Adrenal gland (tissue), 19 donors: ENCODE measurements at places on chromosomes 11 and 22. TPM values are rescaled to one million over a fixed set of nuclear protein-coding genes. Genes with fewer than 3 reads are reported as not detected.

GRCh38 chr11:110367571-110367970 is 62.2 kb upstream of the FDX1 start:
- DNase-seq = no peak
- no peaks in the 10 kb centered on the region for H3K27me3 ChIP-seq
- H3K4me3 ChIP-seq = no peak overlapping the region
- H3K4me1 ChIP-seq = peaks cover 39% of the 10 kb centered on the region
- H3K36me3 ChIP-seq = no peaks in the 10 kb centered on the region

DNA sequence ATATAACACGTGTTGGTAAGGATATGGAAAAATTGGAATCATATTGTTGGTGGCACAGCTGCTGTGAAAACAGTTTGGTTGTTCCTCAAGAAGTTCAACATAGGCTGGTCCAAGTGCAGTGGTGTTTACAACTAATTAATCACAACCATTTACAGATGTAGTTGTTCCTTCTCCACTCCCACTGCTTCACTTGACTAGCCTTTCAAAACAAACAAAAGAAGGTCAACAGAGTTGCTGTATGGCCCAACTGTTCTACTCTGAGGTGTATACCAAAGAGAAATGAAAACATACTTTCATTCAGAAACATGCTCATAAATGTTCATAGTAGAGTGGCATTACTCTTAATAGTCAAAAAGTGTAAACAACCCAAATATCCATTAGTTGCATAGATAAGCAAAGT is 36.6 kb upstream of the ACAT1 start:
- no peak overlapping the region for H3K27ac ChIP-seq
- no peaks in the 10 kb centered on the region for H3K4me1 ChIP-seq
- no peak for DNase-seq
- peaks cover 10% of the 10 kb centered on the region for H3K36me3 ChIP-seq
- H3K27me3 ChIP-seq = no peaks in the 10 kb centered on the region

The CTSW gene
- polyA plus RNA-seq = 0.88 TPM

The OLFML1 gene
- polyA plus RNA-seq = 4.8 TPM

The BCO2 gene
- polyA plus RNA-seq = 139 TPM

DNA sequence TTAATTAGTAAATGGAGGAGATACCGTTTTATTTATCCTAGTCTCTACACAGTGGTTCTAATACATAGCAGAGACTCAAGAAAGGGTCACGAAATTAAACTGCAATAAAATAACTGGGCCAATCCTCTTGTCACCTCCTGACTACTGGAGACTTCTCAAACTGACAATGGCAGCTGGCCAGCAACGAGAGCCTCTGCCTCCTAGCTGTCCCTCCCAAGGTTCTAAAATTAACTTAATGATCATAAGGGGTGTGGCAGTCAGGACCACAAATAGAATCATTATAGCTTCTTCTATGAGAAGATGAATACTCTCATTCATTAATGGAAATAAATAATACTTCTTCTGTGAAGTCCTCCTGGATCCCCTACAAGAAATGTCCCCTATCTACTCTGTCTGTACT is 63.8 kb upstream of the APOA1 start:
- no peak for DNase-seq
- no peak overlapping the region for H3K27ac ChIP-seq
- H3K27me3 ChIP-seq = no peaks in the 10 kb centered on the region
- no peaks in the 10 kb centered on the region for H3K4me1 ChIP-seq
- H3K4me3 ChIP-seq = no peak overlapping the region
- no peaks in the 10 kb centered on the region for H3K36me3 ChIP-seq

DNA sequence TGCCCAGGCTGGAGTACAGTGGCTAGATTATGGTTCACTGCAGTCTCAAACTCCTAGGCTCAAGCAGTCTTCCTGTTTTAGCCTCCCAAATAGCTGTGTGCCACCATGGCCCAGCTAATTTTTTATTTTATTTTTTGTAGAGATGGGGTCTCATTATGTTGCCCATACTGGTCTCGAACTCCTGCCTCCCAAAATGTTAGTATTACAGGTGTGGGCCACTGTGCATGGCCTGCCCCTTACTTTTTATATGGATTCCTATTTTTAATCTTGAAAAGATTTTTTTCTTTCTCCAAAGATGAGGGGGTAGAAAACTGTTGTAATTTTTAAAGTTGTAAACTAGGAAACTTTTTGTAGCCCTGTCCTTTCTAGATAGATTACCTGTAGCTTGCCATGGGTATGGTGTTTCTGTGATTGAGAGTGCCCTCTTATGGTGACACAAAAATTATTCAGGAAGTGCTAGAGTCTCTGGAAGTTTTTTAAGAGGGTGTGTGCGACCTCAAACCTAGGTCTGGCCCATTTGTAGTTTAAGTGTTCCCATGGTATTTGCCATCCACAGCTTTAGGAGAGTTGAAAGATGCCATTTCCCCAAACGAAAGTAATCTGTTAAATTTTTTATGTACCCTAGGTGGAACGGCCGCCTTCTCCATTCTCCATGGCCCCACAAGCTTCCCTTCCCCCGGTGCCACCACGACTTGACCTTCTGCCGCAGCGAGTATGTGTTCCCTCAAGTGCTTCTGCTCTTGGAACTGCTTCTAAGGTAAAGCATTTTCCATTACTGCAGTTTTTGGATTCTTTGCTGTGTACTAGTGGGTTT is 32.4 kb downstream of the MCAM start:
- no peaks in the 10 kb centered on the region for H3K36me3 ChIP-seq
- no peak overlapping the region for H3K4me3 ChIP-seq
- no peak for DNase-seq
- no peaks in the 10 kb centered on the region for H3K27me3 ChIP-seq
- no peaks in the 10 kb centered on the region for H3K4me1 ChIP-seq

The SAC3D1 gene
- 10.1 TPM for polyA plus RNA-seq

The DAGLA gene
- 1.5 TPM for polyA plus RNA-seq

The GVQW3 gene
- 6.6 TPM for polyA plus RNA-seq

GRCh38 chr11:124415356-124415923 is 9.2 kb downstream of the OR8B4 start:
- H3K36me3 ChIP-seq = no peaks in the 10 kb centered on the region
- H3K27me3 ChIP-seq = no peaks in the 10 kb centered on the region
- no peak for DNase-seq
- no peaks in the 10 kb centered on the region for H3K4me1 ChIP-seq
- H3K27ac ChIP-seq = no peak overlapping the region
- no peak overlapping the region for H3K4me3 ChIP-seq

- H3K4me1 ChIP-seq = peaks cover 23% of the 10 kb centered on the region
- H3K27ac ChIP-seq = peak overlapping the region; percentile 77
- DNase-seq = peak; percentile 82
- H3K4me3 ChIP-seq = no peak overlapping the region
- H3K27me3 ChIP-seq = no peaks in the 10 kb centered on the region
These were observed 6.8 kb downstream of the NAA40 start for GRCh38 chr11:63945477-63946163.

DNA sequence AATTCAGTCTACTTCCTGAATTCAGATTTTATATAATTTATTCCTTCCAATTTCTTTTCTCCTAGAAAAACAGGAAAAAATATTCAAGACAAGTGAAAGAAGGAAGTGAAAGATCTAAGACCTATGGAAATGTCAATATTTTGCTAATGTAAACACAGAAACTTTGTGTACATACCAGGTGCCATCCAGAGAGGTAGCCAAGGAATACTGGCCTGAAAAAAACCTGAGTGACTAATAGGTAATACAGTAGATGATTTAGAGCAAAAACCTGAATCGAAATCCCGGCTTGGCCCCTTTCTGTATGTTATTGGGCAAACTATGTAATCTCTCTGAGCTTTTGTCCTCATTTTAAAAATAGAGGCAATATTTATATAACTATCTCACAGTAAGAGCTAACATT is 59.2 kb upstream of the FSHB start:
- no peak overlapping the region for H3K4me3 ChIP-seq
- peaks cover 17% of the 10 kb centered on the region for H3K4me1 ChIP-seq
- H3K27me3 ChIP-seq = no peaks in the 10 kb centered on the region
- no peak for DNase-seq
- no peaks in the 10 kb centered on the region for H3K36me3 ChIP-seq
- no peak overlapping the region for H3K27ac ChIP-seq

DNA sequence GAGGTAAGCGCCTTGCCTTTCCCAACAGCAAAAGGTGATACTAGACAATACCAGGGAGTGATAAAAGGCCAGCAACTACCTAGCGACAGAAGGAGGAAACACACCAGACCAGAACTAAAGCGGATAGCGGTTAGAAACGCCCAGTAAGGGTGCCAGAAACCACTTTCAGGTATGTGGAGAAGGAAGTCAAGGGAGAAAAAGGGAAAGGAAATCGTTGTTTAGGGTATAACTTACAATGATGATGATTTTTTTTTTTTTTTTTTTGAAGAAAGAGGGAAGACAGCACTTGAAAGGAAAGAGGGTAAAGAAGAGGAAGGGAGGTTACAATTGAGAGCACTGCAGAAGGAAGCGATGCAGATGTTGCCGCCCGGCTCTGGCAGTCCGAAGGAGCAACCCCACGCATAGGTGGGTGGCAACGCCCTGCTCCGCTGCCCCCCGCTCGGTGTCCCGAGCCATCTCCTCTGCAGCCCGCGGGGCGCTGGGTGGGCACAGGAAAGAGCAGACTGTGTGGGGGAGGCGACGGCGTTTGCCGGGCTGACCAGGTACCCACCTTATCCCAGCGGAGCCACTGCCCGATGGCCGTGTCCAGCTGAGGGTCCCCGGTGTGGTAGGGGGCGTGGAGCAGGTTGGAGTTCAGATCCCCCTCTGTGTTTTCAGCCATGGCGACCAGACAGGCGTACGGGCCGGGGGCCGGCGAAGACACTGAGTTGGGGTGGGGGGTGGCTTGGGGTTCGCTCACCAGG is 561 bp downstream of the PGM2L1 start:
- H3K27ac ChIP-seq = peak overlapping the region; percentile 88
- no peak for DNase-seq
- no peaks in the 10 kb centered on the region for H3K36me3 ChIP-seq
- H3K27me3 ChIP-seq = no peaks in the 10 kb centered on the region
- H3K4me3 ChIP-seq = peak overlapping the region; percentile 77
- peaks cover 3% of the 10 kb centered on the region for H3K4me1 ChIP-seq

DNA sequence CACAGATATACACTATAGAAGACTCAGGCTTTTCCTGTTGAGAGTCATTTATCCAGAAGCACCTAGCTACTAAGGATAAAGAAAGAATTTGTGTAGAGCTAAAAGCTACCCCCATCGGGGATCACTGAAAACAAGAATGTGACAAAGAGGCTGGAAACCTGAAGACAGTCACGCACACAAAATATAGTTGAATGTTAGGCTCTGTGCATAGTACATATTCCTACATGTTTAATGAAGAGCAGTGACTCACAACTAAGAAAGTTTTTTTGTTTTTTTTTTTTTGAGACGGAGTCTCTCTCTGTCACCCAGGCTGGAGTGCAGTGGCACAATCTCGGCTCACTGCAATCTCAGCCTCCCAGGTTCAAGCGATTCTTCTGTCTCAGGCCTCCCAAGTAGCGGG is 8.4 kb downstream of the OR10V1 start:
- H3K4me1 ChIP-seq = no peaks in the 10 kb centered on the region
- H3K4me3 ChIP-seq = no peak overlapping the region

DNA sequence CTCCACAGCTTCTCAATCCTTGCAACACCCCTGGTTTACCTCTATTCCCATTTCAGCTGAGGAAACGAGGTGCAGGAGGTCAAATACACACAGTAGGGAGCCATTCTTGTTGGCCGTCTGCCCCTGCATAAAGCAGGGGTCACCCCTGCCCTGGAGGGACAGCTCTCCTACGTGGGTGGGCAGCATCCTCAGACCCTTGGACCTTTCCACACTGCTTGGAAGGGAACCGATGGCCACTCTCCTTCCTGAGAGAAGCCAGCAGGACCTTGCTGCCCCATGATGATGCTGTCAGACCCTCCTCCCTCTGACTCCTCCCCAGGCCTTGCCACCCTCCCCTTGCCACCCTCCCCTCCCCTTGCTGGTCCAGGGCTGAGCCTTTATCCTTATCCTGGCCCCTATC is 121.1 kb upstream of the SYT13 start:
- H3K36me3 ChIP-seq = no peaks in the 10 kb centered on the region
- no peak overlapping the region for H3K27ac ChIP-seq
- no peak for DNase-seq
- no peak overlapping the region for H3K4me3 ChIP-seq
- peaks cover 6% of the 10 kb centered on the region for H3K4me1 ChIP-seq
- H3K27me3 ChIP-seq = peaks cover 4% of the 10 kb centered on the region

DNA sequence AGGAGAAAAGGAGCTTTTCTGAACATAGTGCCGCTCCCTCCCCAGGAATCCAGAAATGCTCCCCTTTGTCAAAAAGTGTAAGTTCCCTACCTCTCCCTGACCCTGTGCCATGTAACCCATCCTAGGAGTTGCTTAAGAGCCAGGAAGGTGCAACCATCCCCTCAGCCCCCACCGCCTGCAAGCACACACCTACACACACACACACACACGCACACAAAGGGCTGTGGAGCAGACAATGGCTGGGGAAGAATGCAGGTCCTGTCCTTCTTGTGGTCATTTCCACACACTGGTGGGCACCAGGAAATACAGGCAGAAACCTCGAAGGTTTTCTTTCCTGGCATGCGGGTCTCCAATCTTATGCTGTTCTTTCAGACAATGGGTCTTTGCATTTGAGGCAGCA is 1.2 kb downstream of the P2RX3 start:
- no peaks in the 10 kb centered on the region for H3K27me3 ChIP-seq
- no peak for DNase-seq
- H3K4me3 ChIP-seq = no peak overlapping the region
- H3K4me1 ChIP-seq = no peaks in the 10 kb centered on the region
- H3K36me3 ChIP-seq = no peaks in the 10 kb centered on the region

DNA sequence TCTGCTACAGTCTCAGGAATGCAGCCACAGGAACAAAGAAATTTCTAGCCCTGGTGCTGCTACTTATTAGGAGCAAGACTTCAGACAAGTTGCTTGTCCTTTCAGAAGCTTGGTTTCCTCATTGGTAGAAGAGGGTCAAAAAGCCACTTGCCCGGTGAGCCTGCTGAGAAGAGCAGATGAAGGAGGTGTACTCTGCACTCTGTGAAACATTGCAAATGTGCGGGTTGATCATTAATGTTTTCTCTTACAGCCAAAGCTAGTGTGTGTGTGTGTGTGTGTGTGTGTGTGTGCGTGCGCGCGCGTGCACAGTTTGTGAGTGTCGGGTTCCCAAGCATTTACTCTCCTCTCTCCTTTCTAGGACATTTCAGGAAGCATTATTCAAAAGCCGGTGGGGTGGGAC is 86.3 kb upstream of the NNMT start:
- no peaks in the 10 kb centered on the region for H3K36me3 ChIP-seq
- no peaks in the 10 kb centered on the region for H3K4me1 ChIP-seq
- DNase-seq = no peak
- H3K27ac ChIP-seq = no peak overlapping the region
- H3K4me3 ChIP-seq = no peak overlapping the region

The XKR3 gene
- polyA plus RNA-seq = not detected

GRCh38 chr11:61162092-61162941 is 1.1 kb upstream of the VPS37C start:
- peak overlapping the region; percentile 37 for H3K27ac ChIP-seq
- no peaks in the 10 kb centered on the region for H3K36me3 ChIP-seq
- H3K4me3 ChIP-seq = peak overlapping the region; percentile 86
- H3K4me1 ChIP-seq = peaks cover 19% of the 10 kb centered on the region
- H3K27me3 ChIP-seq = no peaks in the 10 kb centered on the region
- DNase-seq = no peak

- no peaks in the 10 kb centered on the region for H3K27me3 ChIP-seq
These were observed 533.9 kb upstream of the CCDC90B start for GRCh38 chr11:83819931-83820549.

GRCh38 chr11:41399323-41399722 is 60.1 kb downstream of the LRRC4C start:
- DNase-seq = no peak
- no peaks in the 10 kb centered on the region for H3K27me3 ChIP-seq
- H3K4me3 ChIP-seq = no peak overlapping the region
- H3K4me1 ChIP-seq = no peaks in the 10 kb centered on the region
- H3K36me3 ChIP-seq = no peaks in the 10 kb centered on the region

The SLC43A1 gene
- 3.8 TPM for polyA plus RNA-seq
